ENCODE measurements at places on chromosomes 1 and 21.

DNA sequence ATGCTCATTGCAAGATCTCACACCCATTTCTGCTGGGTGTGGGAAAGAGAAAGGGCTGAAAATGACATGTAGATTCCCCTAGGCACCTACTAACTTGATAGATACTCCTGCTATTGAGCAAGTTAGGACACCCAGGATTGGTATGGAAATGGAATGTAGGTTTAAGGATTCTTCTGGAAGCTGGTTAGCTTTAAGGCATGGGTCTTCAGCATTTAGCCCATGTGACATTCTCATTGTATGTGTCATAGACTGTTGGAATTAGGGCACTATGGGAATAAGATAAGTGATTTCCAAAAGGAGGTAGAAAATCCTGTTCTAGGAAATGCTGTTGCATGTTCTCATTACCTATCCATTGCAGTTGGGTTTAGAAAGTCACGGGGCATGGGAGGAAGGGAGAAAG, 76.2 kb downstream of the DISC1 start:
- no peak for DNase-seq

DNA sequence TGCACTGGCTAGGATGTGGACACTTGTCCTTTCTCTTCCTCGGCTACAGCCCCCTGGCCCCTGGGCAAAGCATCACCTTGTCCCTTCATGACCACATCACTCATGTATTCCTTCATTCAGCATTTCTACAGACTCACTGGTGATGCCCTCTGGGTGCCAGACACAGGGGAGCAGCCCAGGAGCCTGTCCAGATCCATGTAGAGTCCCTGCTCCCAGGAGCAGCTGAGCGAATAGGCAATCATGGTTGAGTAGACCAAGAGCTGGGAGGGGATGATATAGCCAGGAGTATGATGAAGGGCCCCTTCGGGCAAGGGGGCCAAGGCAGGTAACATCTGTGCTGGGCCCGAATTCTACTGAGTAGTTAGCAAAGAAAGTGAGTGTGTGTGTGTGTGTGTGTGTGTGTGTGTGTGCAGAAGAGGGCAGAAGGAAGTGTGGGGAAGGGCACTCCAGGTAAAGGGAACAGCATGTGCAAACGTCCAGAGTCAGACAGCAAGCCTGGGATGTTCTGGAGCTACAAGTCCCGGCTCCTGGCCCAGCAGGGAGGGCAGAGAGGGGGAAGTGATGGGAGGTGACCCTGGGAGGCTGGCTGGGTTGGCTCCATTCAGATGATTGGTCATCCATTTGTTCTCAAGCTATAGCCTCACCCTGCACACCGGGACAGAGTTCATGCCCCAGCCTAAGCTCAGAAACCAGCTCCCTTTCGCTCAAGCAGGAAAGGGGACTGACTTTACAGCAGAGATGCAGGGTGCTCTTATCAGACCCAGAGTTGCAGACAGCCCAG, 21.0 kb upstream of the PIK3CD start:
- no peak for DNase-seq

GRCh38 chr21:17795146-17796036, 23.8 kb downstream of the C21orf91 start:
- no peak for DNase-seq

- no peak for DNase-seq
These were observed 227.2 kb downstream of the OLFM3 start for GRCh38 chr1:101769520-101769919.

DNA sequence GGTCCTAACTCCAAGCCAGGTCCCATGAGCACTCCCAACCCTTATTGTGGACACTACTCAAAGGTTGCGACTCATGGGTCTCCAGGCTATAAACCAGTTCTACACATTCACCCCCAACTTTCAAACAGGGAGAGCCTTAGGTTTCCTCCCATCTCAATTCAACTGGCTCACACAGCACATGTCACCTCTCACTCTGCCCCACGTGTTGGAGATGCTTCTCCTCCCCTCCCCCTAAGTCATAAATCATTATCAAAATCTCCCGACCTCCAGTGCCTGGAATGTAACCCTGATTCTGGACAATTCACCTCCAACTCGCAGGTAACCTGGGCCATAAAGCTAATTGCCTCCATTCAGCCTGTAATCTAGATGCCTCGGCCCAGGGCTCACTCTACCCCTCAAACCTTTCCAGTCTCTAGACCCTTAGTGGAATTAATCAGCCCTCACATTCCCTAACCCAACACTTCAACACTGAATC, 595 bp downstream of the AK2 start:
- DNase-seq = no peak

GRCh38 chr1:220123889-220124288, 30.0 kb downstream of the IARS2 start:
- no peak for DNase-seq

GRCh38 chr1:37647281-37647680, 12.6 kb upstream of the RSPO1 start:
- DNase-seq = no peak

- DNase-seq = no peak
These were observed 118.7 kb upstream of the ZBTB40 start for GRCh38 chr1:22332795-22333499.

DNA sequence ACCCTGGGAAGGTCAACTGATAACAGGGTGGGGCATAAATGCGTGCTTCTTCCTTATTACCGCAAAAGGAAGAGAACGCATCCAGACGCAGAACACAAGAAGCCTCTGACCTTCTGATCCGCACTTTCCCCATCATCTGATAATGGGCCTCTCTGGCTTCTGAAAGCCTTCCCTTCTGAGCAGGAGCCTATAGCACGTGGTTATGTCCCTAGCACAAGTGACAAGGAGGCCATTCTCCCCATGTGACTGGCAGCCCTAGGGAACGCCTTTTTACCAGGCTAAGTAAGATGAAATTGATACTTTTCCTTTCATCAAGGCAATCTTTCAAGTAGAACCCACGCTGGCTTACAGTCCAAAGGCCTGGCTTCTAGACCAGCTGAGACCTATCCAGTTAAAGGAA, 34.2 kb downstream of the RABIF start:
- DNase-seq = no peak

DNA sequence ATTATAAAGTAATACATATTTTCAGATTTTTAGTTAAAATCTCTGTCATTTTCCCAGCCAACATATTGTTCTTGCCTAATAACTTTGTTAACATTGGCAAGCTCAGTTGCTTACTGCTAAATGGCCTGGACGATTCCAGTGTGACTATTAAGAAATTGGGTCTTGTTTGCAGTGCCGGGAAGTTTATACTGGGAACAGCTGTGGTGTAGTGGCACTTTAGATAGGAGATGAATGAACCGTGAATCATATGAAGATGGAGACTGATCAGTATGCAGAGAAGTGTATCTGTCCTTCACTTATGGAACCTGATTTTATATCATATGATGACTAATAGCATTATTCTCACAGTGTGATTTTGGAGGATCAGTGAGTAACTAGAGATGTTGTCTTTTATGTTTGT, 3.3 kb downstream of the CHRM3 start:
- DNase-seq = no peak

DNA sequence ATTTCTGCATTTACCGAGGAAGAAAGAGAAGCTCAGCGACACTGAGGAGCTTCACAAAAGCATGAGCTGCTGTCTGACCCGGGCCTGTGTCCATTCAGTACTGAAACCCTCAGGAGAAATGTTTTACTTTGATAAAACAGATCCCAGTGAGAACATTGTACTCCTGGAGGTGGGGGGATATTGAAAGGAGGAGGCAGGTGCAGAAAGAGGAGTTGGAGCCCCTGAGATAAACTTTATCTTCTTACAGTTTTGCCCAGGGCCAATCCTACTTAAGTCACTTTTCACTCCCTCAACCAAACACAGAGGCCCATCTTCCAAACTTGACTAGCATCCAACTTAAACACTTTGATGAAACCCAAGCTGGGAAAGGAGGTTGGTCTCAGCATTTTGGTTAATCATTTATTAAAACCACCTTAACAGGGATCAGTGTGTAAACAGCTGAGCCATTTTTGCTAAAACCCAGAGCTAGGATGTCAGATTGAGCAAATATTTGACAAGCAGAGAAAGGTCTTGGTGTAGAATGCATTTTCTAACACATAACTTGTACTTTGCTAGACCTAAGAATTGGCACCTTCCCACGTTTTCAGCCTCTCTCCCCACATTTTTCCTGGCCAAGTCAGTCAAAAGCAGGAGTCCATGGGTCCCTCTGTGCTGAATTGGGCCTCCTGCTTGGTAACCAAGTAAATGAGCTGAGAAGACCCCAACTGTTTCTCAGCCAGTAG, 32.5 kb upstream of the SARS1 start:
- no peak for DNase-seq

DNA sequence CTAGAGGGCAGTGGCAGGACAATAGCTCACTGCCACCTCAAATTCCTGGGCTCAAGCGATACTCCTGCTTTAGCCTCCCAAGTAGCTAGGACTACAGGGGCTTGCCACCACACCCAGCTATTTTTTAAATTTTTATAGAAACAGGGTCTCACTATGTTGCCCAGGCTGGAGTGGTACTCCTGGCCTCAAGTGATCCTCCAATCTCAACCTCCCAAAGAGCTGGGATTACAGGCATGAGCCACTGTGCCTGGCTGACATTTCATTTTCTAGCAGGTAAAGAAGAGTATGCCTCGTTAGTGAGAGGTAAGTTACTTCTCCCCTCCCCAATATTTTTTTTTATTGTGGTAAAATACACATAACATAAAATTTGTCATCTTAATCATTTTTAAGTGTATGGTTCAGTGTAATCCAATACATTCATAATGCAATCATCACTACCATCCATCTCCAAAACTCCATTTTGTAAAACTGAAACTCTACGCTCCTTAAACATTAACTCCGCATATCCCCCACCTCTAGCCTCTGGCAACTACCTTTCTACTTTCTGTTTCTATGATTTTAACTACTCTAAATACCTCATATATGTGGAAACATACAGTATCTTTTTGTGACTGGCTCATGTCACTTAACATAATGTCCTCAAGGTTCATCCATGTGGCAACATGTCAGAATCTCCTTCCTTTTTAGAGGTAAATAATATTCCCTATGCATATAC, 22.4 kb downstream of the ZZZ3 start:
- DNase-seq = no peak

GRCh38 chr1:153260585-153261280, 1.2 kb downstream of the LORICRIN start:
- no peak for DNase-seq

DNA sequence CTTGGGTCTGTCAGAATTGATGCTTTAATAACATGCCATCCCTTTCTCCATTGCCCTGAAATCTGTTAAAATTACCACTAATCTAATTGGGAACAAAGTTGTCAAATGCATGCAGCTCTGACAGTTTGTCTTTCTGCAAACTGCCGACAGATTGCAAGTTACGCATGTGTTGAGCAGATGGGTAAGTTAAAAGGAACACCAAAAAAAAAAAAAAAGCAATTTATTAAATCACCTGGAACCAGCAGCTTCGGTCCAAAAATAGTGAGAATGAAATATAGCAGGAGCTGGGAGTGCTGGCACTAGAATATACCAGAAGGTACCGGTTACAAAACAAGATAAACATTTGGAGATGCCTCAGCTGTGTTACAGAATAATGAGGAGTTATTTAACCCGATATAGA, 149.6 kb upstream of the C1orf87 start:
- DNase-seq = no peak

- no peak for DNase-seq
These were observed 150.0 kb downstream of the ADSS2 start for GRCh38 chr1:244301595-244302130.

DNA sequence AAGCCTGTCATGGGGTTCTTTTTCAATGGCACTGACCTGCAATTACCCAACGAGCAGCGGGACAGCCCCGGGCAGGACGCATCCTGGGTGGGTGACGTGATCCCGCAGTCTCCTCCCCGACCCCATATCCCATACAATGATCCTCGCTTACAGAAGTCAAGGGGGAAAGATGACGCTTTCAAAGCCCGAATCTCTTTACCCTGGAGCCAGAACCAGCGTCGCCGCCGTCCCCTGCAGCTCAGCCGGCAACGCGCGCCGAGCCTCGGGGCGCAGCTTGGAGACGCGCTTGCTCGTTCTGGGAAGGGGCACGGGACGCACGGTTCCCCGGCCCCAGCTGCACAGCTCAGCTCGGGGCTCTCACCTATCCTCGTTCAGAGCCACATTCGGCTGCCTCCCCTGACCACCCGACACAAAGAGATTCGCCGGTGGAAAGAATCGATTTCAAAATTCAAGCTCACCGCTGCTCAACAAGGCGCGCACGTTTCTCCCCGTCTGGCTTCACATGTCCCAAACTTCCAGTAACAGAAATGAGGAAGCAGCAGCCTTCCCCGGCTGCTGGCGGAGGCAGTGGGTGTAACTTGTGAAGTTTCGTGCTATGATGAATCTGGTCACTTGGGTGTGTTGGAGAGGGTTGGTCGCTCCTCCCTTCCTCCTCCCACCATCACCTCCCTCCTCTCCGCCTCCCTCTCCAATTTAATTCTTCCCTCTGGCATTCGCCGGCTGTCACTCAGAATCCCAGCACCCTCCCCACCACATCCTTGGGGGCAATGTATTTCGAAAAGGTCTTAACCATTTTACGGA, at the start of gene TIAM1:
TIAM1 (minus strand) TSS at position 582 of the 801 bp plus-strand sequence. CDS start 77,289 bp downstream, outside the sequence.
- no peak for DNase-seq

DNA sequence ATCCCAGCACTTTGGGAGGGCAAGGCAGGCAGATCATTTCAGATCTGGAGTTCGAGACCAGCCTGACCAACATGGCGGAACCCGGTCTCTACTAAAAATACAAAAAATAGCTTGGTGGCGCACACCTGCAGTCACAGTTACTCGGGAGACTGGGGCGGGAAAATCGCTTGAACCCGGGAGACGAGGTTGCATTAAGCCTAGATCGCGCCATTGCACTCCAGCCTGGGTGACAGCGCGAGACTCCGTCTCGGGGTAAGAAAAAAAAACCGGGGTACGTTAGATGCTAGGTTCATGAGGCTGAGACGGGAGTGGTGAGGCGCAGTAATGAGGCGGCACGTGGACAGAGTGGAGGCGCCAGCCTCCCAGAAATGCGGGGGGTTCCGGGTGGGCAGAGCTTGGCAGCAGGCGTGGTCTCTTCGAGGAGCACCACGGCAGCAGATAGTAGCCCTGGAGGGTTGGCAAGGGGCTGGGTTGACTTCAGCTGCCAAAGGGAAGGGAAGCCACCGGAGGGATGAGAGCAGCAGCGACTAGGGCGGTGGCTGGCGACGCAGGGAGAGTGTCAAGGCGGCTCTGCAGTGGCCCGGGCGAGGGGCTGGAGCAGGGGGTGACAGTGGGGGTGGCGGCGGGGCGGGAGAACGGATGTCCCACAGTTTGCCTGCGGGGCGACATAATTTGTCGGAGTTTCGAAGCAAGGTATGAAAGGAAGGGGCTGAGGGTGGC, 832 bp downstream of the MRPL20 start:
- DNase-seq = no peak

- no peak for DNase-seq
These were observed 182.9 kb upstream of the KCND3 start for GRCh38 chr1:112172294-112172882.

GRCh38 chr1:84278905-84279304, 22.6 kb upstream of the SAMD13 start:
- DNase-seq = no peak

GRCh38 chr21:34252751-34253150, 111.1 kb upstream of the KCNE2 start:
- no peak for DNase-seq

Measured in stimulated activated CD8-positive, alpha-beta memory T cell treated with anti-CD3 and anti-CD28 coated beads, Interleukin-15, amount 100 ng/mL, for 24 hours (primary cell).